ENCODE measurements at places on chromosomes 7 and 10.

DNA sequence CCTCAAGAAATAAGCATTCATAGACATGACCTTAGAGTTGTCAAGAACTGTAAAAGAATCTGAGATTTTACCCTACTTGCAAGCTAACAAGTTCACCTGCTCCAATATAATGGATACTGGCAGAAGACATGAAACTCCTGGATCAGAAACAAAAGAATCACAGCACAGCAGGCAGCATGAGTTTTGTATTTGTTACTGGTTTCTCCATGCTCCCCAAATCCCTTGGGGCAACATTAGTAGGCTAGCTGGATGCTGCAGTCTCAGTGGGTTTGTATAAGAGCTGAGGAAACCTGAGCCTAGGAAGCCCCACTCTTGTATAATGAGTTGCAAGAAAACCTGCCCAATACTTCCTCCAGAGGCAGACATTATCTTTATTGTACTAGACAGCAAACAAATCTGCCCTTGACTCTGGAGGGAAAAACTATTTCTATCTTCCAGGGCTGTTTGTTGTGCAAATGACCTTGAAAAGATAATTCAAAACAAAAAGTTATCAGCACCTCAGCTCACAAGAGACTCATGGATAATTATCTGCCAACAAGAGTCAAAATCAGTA, 64.8 kb downstream of the ABLIM1 start:
- no peak for DNase-seq

DNA sequence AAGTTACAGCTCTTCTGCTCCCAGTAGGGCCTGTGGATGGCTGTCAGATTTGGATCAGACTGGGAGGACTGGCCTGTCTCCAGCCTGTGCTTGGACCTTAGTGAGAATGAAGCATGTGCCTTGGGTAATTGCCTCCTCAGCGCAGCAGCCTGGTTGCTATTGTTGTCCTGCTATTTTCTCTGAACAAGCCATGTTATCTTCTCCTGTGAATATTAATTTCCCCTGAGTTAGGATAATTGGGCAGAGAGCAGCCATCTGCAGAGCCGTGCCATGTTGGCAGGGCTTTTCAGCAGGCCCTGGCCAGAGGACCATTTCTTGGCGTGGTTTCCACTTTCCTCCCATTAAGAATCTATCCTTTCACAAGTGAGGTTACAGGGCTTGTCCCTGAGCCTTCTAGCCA, 497.3 kb downstream of the SORCS3 start:
- DNase-seq = no peak

GRCh38 chr10:178208-178607, 43.0 kb downstream of the ZMYND11 start:
- DNase-seq = no peak

GRCh38 chr7:93945756-93946535, 24.4 kb downstream of the GNG11 start:
- no peak for DNase-seq

DNA sequence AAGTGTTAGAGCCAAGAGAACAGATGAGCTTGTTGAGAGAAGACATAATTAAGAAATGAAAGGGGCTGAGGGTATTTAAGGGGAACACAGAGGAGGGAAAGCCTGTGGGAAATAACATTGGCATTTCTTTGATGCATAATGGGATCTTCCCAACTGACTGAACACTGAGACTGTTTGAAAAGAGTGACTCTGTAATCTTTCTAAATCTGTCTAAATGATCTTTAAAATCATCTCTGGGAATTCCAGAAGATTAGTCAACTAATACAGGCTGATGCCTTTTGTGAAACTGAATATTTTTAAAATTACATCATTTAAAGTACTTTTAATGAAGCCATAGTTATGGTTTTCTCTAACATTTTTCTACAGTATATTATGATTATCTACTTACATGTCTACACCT, 17.4 kb upstream of the SLC35G1 start:
- DNase-seq = no peak

DNA sequence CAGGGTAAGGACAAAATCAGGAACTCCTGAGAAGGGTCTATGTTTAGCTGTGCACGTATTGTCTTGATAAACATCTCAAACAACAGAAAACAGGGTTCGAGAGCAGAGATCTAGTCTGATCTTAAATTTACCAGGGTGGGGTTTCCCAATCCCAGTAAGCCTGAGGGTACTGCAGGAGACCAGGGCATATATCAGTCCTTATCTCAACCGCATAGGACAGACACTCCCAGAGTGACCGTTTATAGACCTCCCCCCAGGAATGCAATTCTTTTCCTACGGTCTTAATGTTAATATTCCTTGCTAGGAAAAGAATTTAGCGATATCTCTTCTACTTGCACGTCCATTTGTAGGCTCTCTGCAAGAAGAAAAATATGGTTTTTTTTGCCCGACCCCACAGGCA, 35.5 kb downstream of the VIM start:
- DNase-seq = no peak

DNA sequence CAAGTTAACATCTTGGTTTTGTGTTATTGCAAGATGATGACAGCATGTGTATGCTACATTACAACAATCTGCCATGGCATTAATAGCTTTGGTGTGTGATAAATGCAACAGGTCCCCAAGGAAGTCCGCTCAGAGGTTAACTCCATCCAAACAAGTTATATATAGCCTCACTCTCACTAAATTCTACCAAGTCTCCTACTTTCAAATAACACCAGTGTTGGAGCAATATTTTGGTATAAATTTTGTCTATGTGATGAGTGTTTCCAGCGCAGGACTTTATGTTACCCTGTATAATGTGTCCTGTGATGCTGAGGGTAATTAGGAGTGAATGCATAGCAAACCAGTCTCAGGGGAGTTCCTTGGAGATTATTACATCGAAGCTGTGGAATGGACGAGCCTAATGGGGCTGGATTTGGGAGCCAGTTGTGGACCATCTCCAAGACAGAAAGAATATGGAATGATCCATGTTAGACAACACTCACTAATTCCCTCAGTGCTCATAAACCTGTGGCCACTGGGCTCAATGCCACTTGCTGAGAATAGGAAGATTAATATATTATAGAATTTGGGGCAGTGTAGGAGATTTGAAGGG, 127.6 kb upstream of the CXCL12 start:
- no peak for DNase-seq

DNA sequence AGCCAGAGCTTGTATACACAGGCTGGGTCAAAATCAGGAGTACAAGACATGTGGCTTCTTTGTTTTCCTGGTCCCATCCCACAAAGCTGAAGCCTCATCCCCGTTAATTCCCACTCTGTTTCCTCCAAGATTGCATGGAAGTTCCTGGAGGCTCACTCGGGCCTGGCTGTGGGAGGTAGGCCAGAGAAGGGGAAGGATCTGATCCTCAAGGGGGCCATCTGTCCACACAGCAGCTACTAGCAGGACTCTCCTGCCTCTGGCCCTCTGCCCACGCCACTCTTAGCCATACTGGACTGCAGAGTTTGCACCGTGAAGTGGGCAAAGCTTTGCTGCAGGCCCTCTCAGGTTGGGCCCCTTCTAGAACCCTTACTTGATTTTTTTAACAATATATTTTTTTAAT, 160.6 kb downstream of the FGFR2 start:
- no peak for DNase-seq

GRCh38 chr10:130282492-130283218, 146.5 kb downstream of the GLRX3 start:
- no peak for DNase-seq

GRCh38 chr10:28684157-28684985, 7.0 kb downstream of the BAMBI start:
- DNase-seq = no peak

- DNase-seq = no peak
These were observed 822 bp downstream of the ZC3HAV1L start for GRCh38 chr7:139034855-139035585.

DNA sequence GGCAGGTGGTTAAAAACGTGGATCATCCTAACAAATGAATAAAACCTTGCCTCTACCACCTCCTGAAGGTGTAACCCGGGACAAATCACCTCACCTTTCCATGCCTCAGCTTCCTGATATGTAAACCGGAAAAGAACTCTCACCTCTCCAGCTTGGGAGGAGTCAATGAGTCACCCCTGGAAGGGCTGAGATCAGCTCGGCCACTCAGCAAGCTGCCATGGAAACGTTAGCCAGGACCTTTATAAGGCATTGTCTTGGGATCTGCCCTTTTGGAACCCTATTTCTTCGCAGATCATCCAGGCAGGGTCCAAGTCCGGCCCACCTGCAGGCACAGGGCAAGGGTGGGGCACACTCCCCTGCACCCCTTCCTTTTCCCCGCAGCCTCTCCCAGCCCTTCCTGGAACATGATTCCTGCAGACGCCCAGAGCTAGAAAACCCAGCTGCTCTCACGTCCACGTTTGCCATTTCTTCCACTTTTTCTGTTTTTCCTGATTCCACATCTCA, 81.6 kb upstream of the PFKP start:
- no peak for DNase-seq

- DNase-seq = no peak
These were observed 116.0 kb upstream of the PCGF5 start for GRCh38 chr10:91104193-91105041.

DNA sequence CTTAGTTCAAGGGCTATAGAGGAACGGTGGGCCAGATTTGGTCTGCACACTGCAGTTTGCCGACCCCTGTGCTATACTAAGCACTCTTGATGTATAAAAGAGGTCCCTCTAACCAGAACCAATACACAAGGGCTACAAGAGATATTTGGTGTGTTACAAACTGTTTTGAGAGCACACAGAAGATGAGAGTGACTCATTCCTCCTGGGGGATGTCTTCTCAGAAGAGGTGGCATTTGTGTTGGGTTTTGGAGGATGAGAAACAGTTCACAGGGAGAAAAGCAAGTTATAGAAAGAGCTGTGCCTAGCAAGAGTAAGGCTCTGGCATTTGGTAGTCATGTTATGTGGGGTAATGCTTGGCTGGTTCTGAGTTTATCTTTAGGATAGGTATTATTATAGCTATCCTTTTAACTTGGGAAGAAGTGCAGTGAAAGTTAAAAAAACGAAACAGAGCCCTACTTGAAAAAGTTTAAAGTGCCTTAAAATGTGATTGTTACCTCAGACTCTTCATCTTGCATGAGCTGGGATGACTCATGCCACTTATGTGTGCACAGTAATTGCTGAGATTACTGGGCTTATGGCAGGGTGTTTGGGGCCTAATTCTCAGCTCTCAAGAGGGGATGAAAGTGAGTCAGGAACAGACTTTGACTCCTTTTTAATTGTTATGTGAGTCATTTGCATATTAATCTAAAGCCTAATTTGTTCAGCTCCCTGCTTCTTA, 160.4 kb downstream of the KIF20B start:
- DNase-seq = no peak

DNA sequence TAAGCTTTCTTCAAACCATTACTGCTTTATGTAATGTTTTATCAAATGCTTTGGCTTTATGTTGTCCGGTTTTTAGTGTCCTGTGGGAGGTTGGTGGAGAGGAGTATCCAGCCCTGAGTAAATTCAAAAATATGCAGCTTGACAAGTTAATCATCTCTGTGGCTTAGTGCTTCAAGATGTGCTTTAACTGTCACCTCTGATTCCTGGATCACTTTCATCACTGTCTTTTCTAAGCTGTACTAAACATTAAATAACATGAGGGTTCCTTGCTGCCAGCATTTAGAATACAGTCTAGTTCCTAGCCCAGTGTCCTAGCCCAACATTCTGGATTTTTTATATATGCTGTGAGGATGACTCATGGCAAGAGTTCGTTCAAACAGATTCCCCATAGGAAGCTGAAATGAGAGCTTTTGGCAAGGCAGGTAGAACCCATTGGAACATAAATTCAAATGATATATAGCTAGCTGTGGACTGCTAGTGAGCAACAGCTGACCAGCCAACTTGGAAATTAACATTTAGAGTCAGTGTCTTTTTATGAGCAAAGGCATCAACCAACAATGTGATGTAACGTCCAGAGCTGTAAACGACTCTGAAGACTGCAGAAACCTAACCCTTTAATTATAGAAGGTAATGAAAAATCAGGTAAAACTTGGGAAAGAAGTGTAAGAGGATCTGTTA, 80.6 kb upstream of the OIT3 start:
- DNase-seq = no peak

- DNase-seq = no peak
These were observed 91.9 kb downstream of the MYL10 start for GRCh38 chr7:101537205-101537604.

- no peak for DNase-seq
These were observed 128.8 kb upstream of the FAM20C start for GRCh38 chr7:63521-64021.

DNA sequence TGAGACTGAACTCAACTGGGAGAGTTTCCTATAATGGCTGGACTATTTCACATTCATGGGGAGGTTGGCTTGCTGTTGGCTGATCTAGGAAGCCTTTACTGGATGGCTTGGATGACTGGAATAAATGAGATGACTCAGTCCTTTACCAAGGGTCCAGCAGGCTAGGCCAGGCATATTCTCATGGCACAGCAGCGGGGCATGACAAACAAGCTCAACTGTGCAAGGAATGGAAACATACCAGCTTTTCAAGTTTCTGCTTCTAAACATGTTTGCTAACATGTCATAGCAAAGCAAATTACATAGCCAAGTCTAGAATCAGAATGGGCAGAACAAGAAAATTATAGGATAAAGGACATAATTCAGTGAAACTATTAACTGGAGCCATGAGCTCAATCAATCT, 46.8 kb upstream of the CRTAC1 start:
- DNase-seq = no peak
